ENCODE measurements at places on chromosomes 11 and 22. TPM values are rescaled to one million over a fixed set of nuclear protein-coding genes. Genes with fewer than 3 reads are reported as not detected.
A peak's percentile ranks its signal among the peaks of the same experiment; 100 is the strongest.

The CCDC116 gene
- total RNA-seq: 0.26 TPM

GRCh38 chr22:16960884-16961249, 47.2 kb downstream of the GAB4 start:
- DNase-seq: no peak

- no peak for DNase-seq
Measured at GRCh38 chr11:86790195-86790725, 10.1 kb upstream of the PRSS23 start.

- DNase-seq: no peak
Measured at GRCh38 chr11:11521306-11522002, 100.4 kb downstream of the GALNT18 start.

The BATF2 gene
- total RNA-seq: 0.19 TPM

The SCGB1A1 gene
- not detected for total RNA-seq

DNA sequence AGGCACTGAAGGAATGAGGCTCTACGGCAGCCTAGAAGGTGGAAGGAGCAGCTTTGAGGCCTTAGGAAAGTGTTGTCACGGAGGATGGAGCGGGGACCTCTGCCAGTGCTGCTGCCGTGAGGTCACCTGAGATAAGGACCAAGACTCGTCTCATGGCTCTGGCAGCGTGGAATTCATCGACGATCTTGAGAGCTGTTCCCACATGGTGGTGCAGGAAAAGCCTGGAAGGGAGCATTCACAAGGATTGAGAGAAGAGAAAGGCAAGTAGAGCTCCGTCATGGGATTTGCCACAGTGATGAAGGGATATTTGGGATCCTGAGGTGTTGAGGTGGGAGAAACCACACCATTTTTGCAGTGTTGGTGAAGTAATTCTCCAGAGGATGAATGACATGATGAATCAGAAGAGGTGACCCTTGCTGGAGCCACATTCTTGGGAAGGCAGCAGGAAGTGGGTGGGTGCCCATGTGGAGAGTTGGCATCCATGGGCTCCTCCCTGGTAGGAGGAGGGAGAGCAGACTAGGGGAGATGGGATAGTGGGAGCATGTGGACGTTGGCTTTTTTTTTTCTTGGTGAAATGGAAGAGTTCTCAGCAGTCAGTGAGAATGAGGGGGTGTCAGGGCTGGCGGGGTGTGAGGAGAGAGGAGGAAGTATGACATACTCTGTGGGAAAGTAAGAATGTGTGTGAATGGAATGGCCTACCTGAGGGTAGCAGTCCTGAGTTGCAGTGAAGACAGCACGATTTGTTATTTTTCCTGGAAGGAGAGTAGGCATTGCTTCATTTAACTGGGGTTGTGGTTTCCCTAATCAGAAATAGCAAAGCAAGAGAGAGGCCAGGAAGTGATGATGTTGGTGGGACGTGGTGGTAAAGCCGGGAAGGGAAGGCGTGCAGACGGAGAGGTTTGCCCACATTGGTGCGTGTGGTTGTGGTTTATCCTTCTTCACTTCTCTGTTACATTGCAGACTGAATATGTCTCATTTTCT, 11.1 kb downstream of the PPP6R3 start:
- peak; percentile 67 for DNase-seq

DNA sequence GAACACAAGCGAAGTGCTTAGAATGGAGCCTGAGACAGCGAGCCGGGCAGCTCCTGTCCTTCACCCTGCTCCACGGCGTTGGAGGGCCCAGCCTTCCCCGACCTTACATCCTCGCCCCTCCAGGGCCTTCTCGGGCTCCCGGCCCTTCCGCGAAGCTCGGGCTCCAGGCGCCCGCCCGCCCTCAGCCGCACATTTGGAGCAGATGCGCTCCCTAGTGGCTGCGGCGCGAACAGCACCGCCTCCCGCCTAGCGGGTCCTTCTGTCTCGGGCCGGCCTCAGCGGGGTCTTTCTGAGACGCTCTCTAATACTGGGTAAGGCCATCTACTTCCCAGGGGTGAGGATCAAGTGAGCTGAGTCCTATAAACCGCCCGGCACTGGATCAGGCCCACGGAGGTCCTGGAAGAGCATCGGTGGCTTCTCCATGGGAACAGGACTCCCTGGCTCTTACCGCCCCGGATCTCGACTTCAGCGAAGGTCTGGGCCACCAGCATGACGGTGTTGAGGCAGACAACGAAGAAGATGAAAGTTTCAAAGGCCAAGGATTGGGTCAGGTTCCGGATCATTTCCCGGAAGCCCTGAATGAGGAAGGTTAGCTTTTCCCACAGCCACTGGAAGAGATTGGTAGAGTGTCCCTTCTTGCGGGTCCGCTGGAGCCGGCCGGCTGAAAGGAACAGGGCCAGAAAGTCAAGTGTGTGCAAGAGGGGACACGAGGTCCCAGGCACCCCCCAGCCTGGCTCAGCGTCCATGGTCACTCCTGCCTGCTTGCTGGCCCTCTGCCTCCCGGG, 3.7 kb downstream of the CATSPER1 start:
- peak; percentile 61 for DNase-seq

DNA sequence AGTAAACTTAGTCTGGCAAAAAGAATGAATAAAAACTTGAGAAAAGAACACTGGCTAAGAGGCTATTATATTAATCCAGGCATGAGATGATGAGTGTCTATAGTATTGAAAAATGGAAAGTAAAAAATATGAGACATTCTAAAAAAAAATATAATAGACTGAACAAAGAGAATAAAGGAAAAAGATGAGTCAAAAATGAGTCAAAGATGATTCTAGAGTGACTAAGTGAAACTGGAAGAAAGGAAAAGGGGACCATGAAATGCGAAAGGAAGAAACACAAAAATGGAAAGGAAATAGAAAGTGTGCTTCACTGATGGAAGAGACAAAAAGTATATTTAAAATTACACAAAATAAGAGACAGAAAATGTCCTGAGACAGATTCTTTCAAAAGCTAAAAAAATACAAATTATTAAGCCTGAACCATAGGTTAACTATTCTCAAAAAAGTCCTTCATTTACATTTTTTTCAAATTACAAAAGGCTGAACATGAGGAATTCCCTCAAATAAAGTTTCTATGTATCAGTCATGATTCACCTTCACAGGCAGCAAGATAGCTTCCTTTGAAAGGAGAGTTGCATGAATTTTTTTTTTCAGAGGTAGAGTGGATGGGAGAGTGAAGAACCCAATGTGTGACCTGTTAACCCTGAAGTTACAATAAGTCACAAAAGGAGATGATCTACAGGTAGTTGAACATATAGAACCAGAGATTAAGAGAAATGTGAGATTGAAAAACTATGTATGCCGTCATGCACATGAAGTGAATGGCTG, 75.2 kb downstream of the EIF3M start:
- peak; percentile 70 for DNase-seq

DNA sequence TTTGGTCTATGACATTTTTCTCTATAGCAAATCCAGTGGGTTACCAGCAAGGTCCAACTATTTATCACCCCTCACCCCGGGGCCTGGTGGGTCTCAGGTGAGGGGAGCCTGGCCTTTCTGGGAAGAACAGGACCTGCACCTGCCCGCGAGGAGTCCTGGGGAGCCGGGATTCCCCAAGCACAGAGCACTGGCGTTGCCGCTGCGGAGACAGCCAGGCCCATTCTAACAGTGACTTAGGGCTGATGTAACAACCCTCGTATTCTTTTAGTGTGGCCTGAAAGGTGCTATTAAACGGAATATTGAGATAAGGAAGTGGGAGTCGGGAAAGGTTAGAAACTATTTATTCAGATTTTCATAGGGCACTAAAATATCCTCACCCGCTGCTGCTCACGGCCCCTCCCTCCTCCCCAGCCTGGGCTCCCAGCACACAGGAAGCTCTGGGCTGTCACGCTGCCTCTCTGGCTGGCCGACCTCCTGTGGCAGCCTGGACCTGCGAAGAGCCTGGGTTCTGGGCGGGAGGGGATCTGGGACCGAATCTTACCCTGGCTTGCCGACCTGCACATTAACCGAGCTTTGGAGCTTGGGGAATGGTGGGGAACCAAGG, 141.2 kb downstream of the MIAT start:
- no peak for DNase-seq

- no peak for DNase-seq
Measured at GRCh38 chr22:37151401-37151800, 1.7 kb upstream of the IL2RB start.

The MMP12 gene
- not detected for total RNA-seq

DNA sequence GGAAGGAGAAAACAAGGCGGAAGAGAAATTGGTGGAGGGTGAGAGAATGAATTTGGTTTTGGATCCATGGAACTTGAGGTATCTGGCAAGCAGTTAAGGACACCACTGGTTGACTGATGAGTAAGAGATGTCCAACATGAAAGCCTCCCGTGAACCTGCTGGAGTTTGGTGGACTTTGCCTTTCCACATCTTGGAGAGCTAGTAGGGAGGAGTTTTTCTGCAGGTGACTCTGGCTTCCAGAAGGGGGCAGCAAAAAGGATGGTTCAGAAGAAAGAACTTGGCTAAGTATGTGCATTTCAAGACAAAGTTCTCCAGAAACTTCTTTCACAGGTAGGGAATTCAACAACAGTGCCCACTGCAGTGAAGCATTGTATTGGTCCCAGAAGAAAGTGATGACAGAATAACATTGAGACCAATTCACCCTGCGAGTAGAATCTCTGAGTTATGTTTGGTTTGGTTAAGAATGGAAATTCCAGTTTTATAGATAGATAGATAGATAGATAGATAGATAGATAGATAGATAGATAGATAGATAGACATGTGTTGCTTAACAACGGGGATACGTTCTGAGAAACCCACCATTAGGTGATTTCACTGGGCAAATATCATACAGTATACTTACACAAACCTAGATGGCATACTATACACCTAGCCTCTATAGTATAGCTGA, 28.5 kb downstream of the DCDC1 start:
- DNase-seq: peak; percentile 16

The MICAL2 gene
- 85.3 TPM for total RNA-seq

DNA sequence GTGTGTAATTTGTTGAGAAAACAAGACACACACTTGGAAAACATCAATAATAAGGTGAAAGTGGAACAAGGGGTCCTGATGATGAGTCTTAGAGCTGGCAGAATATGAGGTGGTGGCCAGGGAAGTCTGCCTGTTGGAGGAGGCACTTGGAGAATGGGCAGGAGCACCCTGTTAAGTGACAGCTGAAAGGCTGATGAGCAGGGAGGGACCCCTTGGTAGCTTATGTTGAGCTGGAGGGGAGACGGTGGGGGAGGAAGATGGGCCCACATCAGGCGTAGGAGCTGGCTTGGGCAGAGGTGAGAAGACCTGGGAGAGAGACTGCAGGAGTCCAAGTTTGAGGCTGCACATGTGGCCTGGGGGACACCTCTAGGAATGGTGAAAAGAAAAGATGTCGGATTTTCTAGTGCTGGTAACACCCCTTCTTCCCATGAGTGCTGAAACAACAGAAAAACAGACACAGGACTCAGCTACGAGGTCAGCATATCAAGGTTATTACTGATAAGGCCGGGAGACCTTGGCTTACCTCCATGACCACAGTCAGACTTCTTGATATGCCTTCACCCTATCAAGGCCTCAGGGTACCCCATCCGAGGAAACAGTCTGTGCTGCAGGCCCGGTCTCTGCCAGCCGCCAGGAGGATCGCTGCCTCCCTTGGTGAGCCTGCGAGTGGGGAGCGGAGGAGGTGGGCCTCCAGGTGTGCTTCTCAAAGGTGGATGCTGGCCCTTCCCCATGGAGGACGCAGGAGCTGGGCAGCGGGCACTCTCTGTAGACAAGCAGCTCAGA, 14.3 kb upstream of the C11orf96 start:
- no peak for DNase-seq

DNA sequence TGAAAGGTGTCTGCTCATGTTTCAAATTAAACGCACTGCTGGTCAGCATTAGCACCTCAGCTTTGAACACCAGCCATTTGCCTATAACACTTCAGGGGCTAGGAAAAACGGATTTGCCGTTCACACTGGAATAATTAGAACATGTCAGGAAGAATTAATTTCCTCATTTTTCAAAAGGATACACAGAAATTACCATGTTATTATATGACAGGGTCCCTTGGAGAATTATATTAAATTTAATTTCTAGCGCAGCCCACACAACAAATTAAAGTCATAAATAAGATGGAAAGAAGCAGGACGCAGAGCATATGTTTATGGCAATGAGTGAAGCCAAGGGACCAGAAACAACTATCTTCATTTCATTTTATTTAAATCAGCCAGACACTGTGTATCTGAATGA, 83.8 kb upstream of the SOX6 start:
- DNase-seq: no peak

DNA sequence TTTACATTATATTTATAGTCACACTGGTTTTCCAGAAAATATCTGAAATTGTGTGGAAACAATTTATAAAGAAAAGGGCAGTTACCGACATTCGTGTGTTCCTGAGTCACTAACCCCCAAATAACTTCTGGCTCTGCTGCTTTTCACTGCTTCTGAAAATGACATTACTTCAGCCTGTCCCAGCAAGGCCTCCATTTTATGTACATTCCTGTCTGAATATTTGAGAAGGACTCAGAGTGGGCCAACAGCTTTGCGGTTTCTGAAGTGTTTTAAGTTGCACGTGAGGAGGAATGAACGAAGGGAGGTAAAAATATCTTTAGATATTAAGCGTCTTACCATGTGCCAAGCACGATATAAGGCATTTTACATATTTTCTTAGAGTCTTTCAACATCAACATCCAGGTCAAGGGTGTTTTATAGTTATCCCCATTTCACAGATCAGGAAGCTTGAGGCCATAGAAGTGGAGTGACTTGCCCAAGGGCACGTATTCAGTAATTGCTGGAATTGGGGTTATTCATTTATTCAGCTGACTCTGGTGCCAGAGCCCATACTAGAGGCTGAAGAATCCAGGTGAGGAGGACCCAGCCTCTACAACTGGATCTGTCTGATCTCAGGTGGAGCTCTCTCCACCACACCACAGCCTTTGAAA, 30.8 kb upstream of the WNT11 start:
- DNase-seq: no peak

DNA sequence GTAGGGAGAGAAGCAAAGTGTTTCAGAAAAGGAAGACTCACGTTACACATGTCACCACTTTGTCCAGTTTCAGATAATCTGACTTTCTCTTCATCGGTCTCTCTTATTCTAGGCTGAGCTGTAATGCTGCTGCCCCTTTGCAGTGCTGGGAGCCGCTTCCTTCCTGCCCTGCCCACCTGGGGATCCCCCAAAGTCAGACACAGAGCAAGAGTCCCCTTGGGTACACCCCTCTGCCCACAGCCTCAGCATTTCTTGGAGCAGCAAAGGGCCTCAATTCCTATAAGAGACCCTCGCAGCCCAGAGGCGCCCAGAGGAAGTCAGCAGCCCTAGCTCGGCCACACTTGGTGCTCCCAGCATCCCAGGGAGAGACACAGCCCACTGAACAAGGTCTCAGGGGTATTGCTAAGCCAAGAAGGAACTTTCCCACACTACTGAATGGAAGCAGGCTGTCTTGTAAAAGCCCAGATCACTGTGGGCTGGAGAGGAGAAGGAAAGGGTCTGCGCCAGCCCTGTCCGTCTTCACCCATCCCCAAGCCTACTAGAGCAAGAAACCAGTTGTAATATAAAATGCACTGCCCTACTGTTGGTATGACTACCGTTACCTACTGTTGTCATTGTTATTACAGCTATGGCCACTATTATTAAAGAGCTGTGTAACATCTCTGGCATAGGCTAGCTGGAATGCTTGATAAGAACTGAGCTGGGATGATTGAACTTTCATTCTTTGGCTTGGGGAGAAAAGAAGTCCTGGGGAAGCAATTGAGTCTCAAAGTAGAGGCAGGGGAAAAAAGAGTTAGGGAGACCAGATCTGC, 31.2 kb upstream of the SMIM35 start:
- DNase-seq: no peak

- DNase-seq: no peak
Measured at GRCh38 chr22:26914519-26915185, 257.3 kb downstream of the MIAT start.

Measured in LHCN-M2 (cell line).